ENCODE measurements at places on chromosomes 3 and 15.

DNA sequence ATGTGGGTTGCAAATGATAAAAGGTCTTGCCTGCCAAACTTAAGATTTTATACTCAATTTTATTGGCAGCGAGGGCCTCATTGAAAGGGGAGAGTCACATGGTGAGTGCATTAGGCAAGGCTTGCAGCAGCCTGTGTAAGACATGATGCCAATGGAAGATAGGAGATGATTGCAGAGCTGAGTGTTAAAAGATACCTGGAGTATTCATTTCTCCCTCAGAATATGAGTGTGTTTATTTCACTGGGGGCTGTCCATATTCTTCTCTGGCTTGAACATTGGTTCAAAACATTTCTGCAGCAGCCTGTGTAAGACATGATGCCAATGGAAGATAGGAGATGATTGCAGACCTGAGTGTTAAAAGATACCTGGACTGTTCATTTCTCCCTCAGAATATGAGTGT is 165.2 kb upstream of the NUDT16 start:
- no peak for DNase-seq

DNA sequence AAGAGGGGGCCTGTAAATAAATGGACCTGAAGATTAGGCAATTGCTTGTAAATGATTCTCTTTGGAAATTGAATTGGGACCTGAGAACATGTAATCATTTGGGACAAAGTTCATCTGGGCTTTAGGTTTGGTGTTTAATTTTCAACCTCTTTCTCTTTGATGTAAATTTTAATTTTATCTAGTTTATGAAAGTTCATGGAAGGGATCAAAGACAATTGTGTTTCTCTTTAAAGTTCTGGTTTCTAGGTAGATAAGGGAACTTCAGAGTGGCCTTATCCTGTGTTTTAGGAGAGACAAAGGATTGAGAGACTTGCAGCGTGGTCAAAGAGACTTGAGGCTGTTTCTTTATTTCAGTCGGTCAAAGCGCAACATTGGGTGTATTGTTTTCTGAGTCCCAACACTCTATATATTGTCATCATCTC is 1108.3 kb downstream of the TBL1XR1 start:
- no peak for DNase-seq

GRCh38 chr3:57397175-57398026 is 104.9 kb upstream of the ASB14 start:
- DNase-seq, result peak; percentile 28

GRCh38 chr3:191382661-191383060 is 52.3 kb upstream of the UTS2B start:
- no peak for DNase-seq

GRCh38 chr15:71808311-71809020 is 1.9 kb upstream of the NR2E3 start:
- no peak for DNase-seq

- DNase-seq, result no peak
Measured at GRCh38 chr15:43436395-43436794, 56.6 kb downstream of the TP53BP1 start.

- no peak for DNase-seq
Measured at GRCh38 chr15:96247621-96248305, 82.7 kb upstream of the NR2F2 start.

DNA sequence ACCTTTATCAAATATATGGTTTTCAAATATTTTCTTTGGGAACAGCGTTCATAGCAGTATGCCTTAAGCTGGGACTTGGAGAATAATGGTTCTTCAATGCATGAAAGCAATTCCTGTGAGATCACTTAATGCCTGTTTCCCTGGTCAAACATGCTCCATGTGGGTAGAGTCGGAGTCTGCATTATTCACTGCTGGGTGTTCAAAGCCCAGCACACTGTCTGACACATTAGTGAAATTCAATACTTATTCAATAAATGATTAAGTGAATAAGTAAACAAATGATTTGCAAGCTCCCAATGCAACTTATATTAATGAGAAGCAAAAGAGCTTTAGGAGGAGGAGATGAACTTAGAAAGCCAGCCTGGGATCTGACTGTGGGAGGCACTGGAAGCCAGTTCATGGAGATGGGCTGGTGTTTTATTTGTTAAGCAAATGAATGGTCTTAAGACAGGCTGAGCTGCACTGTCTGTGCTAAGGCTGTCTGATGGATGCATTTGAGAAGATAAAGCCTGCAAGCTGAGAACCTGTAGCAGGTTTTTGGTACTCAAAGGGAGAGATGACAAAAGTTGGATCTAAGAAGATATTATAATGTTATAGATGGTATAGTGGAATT is 490.8 kb downstream of the MCTP2 start:
- DNase-seq, result no peak

- DNase-seq, result no peak
Measured at GRCh38 chr15:89772932-89773583, 3.1 kb upstream of the MESP2 start.

GRCh38 chr3:108509263-108509662 is 1.1 kb downstream of the MYH15 start:
- no peak for DNase-seq

- DNase-seq, result no peak
Measured at GRCh38 chr3:84904816-84905555, 53.8 kb upstream of the CADM2 start.

- no peak for DNase-seq
Measured at GRCh38 chr15:98843844-98844243, 163.7 kb downstream of the PGPEP1L start.

DNA sequence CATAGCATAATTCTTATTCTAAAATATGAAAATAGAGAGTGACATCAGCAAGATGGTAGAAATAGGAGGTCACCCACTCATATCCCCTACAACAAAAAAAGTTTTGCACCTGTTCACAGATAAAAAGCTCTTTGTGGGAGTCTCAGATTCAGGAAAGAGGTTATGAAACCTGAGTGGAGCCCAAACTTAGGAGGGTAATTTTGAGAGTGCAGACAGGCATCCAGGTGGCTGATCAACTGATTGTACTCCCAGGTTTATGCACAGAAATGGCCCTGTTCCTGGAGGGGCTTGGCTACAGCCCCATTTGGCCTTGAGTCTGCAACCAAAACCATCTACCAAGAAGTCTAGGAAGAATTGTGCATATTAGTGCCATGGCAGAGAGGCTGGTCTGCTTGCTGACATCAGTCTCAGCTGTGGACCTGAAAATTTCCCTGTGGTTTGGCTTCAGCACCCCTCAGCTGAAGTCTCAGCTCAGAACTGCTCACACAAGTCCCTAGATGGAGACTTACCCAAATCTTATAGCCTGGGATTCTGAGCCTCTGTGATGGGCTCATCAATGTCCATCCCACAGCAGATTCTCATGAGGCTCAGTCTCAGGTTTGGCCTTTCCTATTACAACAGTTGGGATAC is 291.6 kb downstream of the IL20RB start:
- DNase-seq, result no peak

- no peak for DNase-seq
Measured at GRCh38 chr15:90594301-90594738, 64.6 kb downstream of the CRTC3 start.

- no peak for DNase-seq
Measured at GRCh38 chr3:37693511-37694283, 168.0 kb upstream of the CTDSPL start.

DNA sequence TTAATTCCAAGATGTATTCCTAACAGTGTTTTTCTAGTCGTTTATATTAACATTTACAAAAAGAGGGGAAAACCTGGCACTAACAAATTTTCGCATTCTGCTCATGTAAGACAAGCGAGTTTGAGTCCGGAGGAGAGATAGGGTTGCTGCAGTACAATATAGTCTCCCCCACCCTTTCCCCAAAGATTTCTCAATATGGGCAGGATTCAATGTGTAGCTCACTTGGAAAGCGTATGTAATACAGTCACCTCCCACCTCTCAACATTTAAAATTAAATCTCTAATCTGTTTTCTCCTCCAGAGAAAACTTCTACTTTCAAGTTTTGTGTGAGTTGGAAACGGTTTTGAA is 57.9 kb downstream of the CMSS1 start:
- DNase-seq, result peak; percentile 77

DNA sequence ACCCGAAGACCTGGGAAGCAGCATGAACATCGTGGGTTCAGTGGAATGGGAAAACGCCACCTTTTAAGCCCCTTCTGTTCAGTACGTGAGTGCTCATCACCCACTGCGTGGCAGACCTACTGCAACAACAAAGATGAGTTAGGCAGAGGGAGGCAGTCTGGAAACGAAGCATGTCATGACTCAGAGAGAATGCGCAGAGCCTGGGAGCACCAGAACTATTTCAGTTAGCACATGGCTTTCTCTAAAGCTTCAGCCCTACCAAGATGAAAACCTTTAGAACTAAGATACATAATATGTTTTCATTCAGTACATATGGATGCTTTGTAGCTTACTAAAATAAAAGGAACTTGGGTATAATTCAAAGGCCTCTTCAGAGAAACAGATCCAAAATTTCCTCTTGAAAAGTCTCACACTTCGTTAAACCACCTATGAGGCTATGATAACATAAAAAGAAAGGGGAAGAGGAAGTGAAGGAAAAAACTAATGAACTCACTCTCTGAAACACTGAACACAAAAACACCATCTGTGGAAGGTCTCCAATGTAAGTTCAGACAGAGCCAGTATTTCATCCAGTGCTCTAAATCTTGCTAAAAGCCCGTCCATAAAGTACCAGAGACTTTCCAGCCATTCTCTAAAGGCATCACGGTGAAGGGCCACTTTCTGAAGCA is 140.1 kb downstream of the OCA2 start:
- DNase-seq, result peak; percentile 85

GRCh38 chr3:10702961-10703740 is 112.9 kb upstream of the SLC6A11 start:
- DNase-seq, result no peak

- peak; percentile 78 for DNase-seq
Measured at GRCh38 chr3:101513419-101513986, 491 bp upstream of the SENP7 start.

DNA sequence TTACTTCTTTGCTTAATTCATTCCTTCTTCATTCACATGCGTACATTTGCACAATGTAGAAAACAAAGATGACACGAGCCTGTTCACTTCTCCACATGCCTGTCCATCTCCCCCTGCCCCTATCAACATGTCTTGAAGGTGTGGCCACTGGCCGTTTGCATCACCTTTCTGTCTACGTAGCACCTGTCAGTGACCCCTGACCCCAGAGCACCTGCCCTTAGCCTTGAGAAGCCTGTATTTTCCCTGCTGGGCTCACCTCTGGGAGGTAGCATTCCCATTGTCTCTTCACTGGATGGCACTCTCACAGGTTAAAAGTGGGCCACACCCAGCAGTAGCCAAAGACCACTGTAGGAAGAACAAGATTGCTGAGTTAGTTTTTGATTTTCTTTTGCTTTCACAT is 234.1 kb downstream of the THSD4 start:
- DNase-seq, result no peak

DNA sequence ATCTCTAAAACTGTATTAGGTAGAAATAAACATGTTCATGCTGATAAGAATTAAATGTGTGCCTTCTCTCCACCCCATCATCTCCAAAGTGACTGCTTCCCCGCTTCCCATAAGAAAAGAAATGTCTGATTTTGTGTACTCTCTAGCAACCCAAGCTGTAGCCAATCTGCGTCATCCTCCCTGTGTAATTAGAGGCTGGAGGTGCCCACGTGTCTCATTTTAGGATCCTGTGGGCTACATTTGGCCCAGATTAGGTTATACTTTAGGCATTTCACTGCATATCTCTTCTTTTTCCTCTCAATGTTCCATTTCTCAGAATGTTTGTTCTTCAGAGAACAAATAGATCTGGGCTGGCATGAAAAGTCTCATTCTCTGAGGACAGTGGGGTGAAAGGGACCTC is 19.3 kb upstream of the ZNF148 start:
- no peak for DNase-seq

DNA sequence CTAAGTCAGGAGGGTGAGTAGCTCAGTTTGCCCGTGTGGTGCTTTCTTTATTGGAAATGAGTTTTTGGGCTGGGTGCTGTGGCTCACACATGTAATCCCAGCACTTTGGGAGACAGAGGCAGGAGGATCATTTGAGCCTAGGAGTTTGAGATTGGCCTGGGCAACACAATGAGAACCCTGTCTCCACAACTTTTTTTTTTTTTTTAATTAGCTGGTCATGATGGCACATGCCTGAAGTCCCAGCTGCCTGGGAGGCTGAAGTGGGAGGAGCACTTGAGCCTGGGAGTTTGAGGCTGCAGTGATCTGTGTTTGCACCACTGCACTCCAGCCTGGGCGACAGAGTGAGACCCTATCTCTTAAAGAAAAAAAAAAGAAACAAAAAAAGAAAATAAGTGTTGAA is 174.9 kb downstream of the NSMCE3 start:
- no peak for DNase-seq

DNA sequence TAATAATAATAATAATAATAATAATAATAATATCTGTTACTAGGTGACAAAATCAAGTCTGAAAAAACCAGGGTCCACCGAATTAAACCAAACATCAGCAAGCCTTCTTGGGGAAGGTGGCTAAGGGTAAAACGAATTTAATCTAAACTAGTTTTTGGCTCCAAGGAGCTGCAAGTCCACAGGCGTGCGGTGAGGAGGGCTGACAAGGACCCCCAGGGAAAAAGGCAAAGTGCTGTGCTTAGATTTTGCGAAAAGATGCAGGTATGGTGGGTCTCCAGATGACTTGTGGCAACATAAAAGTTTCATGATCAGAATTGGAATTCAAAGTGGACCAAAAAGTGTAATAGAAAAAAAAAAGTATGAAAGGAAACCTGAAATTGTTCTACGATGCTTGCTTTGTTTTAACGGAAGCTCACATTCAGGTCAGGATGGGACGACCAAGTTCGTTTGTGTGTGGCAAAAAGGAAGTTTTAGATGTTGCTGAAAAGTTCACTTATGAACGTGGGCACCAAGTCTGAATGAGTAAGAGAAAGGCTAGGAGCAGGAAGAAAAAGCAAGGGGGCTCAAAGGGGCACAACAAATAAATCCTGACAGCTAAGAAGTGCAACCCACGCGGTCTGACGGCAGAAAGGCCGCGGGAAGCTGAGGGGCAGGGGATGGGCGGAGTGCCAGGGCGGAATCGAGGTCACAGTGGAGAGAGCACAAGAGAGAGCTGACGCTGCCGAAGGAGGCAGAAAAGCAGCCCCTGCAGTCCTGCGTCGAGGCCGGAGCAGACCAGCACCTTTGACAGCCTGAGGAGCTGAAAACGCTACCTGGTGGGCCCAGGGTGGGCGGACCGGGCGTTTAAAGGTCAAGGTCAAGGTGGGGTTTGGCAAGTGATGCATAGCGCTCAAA is 1.1 kb downstream of the WDR82 start:
- DNase-seq, result peak; percentile 50

DNA sequence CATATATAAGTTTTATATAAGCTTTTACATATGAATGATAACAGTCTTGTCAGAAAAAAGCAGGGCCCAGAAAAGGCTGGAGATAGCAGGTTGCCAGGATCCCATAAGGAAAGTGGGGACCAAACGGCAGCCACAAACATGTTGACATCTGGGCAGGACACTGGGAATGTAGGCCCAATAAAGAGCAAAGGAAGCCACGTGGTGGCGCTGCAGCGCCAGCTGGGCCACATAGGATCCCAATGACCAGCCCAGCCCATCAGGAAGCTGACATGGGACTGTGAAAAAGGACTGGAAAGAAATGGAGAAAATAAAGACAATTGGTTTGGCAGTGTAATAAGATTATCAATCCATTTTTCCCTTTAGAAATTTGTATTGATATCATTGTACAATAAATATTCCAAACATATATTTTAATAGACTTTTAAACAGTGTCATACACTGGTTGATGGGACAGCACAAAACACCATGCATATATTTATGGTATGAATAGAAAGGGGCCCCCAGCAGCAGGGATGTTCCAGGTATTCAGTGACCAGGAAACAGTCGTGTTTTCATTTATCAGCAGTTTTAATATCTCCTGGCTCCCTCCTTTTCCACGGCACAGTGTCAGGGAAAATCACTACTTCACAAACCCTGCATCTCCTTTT is 89.0 kb upstream of the STRIT1 start:
- peak; percentile 40 for DNase-seq

- DNase-seq, result no peak
Measured at GRCh38 chr15:70424937-70425411, 327.3 kb upstream of the TLE3 start.

GRCh38 chr3:7581831-7582230 is 720.9 kb downstream of the GRM7 start:
- no peak for DNase-seq
